AG04449 (cell line): ENCODE measurements at places on chromosomes 13 and 19.

GRCh38 chr13:110981379-110981778 is 66.5 kb upstream of the ANKRD10 start:
- no peak for DNase-seq

GRCh38 chr13:20964904-20965303 is 62.4 kb upstream of the XPO4 start:
- no peak for DNase-seq

GRCh38 chr19:50696094-50696483 is 23.5 kb downstream of the SHANK1 start:
- DNase-seq: no peak

GRCh38 chr19:54282686-54283470 is 2.0 kb upstream of the LILRB2 start:
- DNase-seq: no peak

- no peak for DNase-seq
Observed at GRCh38 chr19:6452223-6452614, 7.4 kb downstream of the SLC25A23 start.
